ENCODE measurements at places on chromosomes 7 and 10.
A peak's percentile ranks its signal among the peaks of the same experiment; 100 is the strongest.

GRCh38 chr7:69781412-69781846 lies 183.2 kb downstream of the AUTS2 start:
- DNase-seq: peak; percentile 26

- DNase-seq: no peak
These were observed 308.5 kb downstream of the WDR11 start for GRCh38 chr10:121159670-121160069.

DNA sequence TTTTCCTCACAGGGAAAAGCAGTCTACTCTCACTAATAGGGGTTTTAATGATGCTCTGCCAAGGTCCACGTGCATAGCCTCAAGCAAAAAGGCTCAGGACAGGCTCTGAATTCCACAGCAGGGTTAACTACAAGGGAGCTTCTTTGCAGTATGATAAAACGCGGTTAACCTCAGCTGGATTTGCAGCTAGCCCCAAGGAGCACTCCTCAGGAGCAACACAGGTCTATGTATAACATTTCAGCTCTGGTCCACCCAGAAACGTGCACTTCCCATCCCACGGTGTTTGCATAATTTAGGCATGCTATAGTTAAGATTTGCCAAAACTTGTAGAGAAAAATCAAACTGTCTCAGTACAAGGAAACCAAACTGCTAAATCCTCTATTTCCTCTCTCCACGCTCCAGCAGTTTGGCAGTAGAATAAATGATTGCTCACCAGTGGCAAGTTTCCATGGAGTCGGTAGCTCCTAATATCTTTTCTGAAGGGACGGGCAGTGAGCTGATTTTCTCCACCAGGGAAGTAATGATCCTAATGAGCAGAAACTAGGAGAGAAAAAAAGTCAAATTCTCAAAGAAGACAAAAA lies 13.1 kb upstream of the ASB4 start:
- DNase-seq: no peak

- no peak for DNase-seq
These were observed 31.4 kb downstream of the ZNF438 start for GRCh38 chr10:31000071-31000782.

- DNase-seq: no peak
These were observed 52.2 kb upstream of the ZPBP start for GRCh38 chr7:50145226-50145625.

Measured in NCI-H510A treated with DMSO at 0.1 percent for 48 hours (cell line).